DND-41 (cell line): ENCODE measurements at places on chromosomes 11 and 22.
A peak's percentile ranks its signal among the peaks of the same experiment; 100 is the strongest.

- H3K36me3 ChIP-seq: peaks cover 27% of the 10 kb centered on the region
- peak; percentile 20 for DNase-seq
- peak overlapping the region; percentile 69 for H3K4me3 ChIP-seq
- H3K27me3 ChIP-seq: peaks cover 9% of the 10 kb centered on the region
Measured at GRCh38 chr11:65182258-65183170, 786 bp downstream of the CAPN1 start.

DNA sequence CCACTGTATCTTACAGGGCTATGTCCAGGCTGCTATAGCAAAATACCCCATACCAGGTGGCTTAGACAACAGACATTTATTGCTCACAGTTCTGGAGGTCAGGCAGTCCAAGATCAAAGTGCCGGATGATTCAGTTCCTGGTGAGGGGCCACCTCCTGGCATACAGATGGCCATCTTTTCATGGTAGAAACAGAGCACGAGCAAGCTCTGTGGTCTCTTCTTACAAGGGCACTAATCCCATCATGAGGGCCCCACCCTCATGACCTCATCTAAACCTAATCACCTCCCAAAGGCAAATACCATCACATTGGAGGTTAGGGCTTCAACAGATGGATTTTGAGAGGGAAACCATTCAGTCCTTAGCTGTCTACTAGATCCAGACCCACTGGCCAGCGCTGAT is 117.4 kb upstream of the NECTIN1 start:
- H3K4me3 ChIP-seq: no peak overlapping the region
- no peak for DNase-seq
- no peak overlapping the region for H3K27ac ChIP-seq
- peaks cover 4% of the 10 kb centered on the region for H3K27me3 ChIP-seq
- no peaks in the 10 kb centered on the region for H3K36me3 ChIP-seq

DNA sequence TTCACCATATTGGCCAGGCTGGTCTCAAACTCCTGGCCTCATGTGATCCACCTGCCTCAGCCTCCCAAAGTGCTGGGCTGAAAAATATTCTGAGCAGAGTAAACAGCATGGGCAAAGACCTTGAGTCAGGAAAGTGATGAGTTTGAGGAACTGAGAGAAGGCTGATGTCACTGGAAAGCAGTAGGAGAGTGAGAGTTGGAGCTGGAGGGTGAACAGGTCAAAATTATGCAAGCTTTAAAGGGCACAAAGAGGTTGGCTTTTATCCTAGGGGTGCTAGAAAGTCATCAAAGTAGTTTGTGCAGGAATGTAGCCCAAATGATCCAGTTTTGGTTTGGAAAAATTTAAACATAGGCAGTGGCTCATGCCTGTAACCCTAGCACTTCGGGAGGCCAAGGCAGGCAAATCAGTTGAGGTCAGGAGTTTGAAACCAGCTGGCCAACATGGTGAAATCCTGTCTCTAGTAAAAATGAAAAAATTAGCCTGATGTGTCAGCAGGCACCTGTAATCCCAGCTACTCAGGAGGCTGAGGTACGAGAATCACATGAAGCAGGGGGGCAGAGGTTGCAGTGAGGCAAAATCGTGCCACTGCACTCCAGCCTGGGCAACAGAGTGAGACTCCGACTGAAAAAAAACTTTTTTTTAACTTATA is 44.7 kb upstream of the CXCR5 start:
- no peak overlapping the region for H3K27ac ChIP-seq
- no peaks in the 10 kb centered on the region for H3K36me3 ChIP-seq
- H3K27me3 ChIP-seq: no peaks in the 10 kb centered on the region
- H3K4me3 ChIP-seq: no peak overlapping the region
- peaks cover 19% of the 10 kb centered on the region for H3K4me1 ChIP-seq

DNA sequence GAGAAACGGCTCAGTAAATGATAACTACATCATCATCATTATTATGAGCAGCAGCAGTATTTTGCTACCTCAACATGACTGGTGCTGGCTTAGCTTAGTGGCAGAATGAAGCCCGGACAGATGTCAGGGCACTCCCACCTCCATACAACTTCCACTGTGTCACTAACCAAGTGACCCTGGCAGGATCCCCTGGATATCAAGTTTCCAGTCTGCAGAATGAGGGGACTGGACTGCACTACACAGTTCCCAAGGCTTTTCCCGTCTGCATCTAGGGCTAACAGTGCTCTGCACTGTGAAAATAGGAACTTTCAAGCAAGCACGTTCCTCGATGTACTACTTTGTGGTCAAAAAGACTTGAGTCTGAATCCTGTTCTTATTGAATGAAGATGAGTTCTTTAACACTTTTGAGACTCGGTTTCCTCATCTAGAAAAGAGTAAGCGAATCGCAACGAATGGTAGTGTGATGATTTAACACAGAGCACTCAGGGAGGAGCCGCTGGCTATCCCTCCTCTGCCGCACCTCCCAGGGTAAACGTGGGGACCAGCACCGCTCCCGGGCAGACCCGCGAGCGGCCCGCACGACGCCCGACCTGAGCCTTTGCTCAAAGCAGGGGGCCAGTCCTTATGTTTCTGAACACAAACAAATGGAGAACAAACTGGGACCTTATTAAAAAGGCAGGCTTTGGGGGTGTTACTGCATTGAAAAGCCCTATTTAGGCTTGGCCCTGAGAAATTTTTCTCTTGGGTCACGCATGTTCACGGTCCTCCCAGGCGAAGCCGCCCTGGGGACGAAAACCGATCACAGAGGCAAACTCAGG is 910 bp downstream of the CLTCL1 start:
- DNase-seq: no peak
- peak overlapping the region; percentile 58; the same call in 1 of the 2 replicates for H3K4me3 ChIP-seq
- peaks cover 23% of the 10 kb centered on the region for H3K4me1 ChIP-seq

DNA sequence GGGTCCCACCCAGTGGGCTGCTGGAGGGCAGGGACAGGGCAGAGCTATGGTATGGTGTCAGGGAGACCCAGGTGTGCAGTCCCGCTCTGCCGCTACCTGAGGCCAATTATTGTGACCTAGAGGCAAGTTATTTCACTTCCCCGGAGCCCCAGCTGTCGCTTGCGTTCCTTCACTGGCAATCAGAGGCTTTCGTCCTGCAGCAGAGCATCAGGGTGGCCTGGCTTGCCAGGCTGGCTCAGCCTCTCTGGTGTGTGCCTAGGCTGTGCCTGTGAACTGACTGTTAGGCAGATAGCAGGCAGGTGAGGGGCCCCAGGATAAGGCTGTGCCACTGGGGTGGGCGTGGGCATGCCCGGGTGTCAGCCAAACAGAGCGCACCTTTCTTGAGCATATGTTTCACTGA is 31.4 kb downstream of the GLB1L2 start:
- H3K4me1 ChIP-seq: peaks cover 27% of the 10 kb centered on the region
- H3K36me3 ChIP-seq: no peaks in the 10 kb centered on the region
- H3K27me3 ChIP-seq: no peaks in the 10 kb centered on the region

- H3K27ac ChIP-seq: no peak overlapping the region
- no peak overlapping the region for H3K4me3 ChIP-seq
- peaks cover 15% of the 10 kb centered on the region for H3K4me1 ChIP-seq
- H3K27me3 ChIP-seq: no peaks in the 10 kb centered on the region
- H3K36me3 ChIP-seq: peaks cover 34% of the 10 kb centered on the region
- no peak for DNase-seq
Measured at GRCh38 chr11:78539506-78539905, 35.2 kb downstream of the NARS2 start.

GRCh38 chr11:122862091-122862490 is 20.5 kb upstream of the JHY start:
- no peak overlapping the region for H3K4me3 ChIP-seq
- DNase-seq: no peak
- H3K27ac ChIP-seq: no peak overlapping the region
- H3K4me1 ChIP-seq: no peaks in the 10 kb centered on the region
- peaks cover 18% of the 10 kb centered on the region for H3K27me3 ChIP-seq

DNA sequence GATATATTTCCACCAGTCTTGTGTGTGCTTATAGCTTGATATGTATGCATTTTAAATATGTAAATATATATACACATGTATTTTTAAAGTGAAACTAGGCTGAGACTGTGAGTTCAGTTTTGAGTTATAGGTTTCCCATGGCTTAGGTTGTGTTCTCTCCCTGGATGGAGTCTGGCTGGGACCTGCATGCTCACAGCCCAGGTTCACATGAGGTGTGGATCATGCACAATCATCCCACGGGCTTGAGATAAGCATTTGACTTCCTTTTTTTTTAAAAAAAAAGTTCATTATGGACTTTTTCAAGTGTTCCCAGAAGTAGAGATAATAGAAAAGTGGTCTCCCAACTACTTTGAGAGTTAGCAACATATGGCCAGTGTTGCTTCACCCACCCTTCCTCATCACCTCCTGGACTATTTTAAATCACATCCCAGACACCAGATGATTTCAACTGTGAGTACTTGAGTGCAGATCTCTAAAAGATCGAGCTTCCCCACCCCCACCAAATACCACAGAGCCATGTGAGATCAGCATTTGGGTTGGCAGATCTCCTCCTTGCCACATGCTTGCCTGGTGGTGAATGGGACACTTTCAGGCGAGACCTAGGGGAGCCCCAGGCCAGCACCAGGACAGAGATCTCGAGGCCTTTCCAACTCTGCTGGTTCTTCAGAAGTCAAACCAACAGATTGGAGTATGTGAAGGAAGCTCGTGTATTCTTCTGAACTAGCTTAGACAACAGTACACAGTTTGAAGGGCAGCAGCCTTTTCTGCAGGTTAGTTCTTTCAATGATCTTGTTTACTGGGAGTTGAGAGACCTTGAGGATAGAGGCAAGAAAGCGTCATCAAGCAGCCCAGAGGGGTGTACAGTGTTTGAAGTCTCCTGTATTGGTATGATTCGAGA is 15.9 kb downstream of the MED15 start:
- H3K36me3 ChIP-seq: peaks cover 66% of the 10 kb centered on the region
- peak; percentile 38 for DNase-seq
- H3K4me3 ChIP-seq: no peak overlapping the region
- no peaks in the 10 kb centered on the region for H3K27me3 ChIP-seq

GRCh38 chr11:79077702-79078330 is 363.0 kb downstream of the TENM4 start:
- no peak overlapping the region for H3K4me3 ChIP-seq
- H3K27me3 ChIP-seq: peaks cover 2% of the 10 kb centered on the region
- H3K27ac ChIP-seq: no peak overlapping the region

- H3K27me3 ChIP-seq: no peaks in the 10 kb centered on the region
- H3K4me3 ChIP-seq: no peak overlapping the region
- H3K4me1 ChIP-seq: peaks cover 55% of the 10 kb centered on the region
- H3K27ac ChIP-seq: peak overlapping the region; percentile 45
Measured at GRCh38 chr11:111419181-111419580, 40.1 kb upstream of the POU2AF1 start.
